BJ (cell line): ENCODE measurements at places on chromosomes 12 and 14.
A peak's percentile ranks its signal among the peaks of the same experiment; 100 is the strongest.

DNA sequence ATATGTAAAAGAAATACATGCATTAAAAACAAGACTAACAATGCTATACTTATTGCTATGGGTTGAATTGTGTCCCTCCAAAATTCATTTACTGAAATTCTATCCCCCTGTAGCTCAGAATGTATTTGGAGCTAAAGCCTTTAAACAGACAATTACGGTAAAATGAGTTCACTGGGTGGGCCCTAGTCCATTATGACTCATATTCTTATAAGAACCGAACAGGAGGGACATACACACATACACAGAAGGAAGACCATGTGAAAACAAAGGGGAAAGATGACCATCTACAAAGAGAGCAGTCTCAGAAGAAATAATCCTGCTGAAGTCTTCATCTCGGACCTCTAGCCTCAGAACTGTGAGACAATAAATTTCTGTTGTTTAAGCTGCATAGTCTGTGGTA, 77.1 kb upstream of the ANKS1B start:
- DNase-seq, result no peak

GRCh38 chr14:47541662-47542061, 133.7 kb downstream of the MDGA2 start:
- no peak for DNase-seq

DNA sequence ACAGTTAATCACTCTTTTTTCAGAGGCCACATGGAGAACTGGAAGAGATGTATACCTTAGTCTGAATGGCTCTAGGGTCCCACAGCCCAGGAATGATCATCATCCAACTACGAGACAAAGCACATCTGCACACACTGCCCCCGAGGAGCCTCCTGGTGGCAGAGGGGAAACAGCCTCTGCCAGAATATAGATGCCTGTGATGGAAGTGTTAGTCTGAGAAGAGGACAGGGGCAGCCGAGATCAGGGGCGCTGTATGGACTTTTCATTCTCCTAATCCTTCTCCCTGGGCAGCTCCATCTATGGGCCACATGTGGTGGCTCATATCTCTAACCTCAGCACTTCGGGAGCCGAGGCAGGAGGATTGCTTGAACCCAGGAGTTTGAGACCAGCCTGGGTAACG, 82.8 kb upstream of the CAPRIN2 start:
- no peak for DNase-seq

GRCh38 chr12:93664573-93665138, 12.5 kb upstream of the CRADD start:
- no peak for DNase-seq

DNA sequence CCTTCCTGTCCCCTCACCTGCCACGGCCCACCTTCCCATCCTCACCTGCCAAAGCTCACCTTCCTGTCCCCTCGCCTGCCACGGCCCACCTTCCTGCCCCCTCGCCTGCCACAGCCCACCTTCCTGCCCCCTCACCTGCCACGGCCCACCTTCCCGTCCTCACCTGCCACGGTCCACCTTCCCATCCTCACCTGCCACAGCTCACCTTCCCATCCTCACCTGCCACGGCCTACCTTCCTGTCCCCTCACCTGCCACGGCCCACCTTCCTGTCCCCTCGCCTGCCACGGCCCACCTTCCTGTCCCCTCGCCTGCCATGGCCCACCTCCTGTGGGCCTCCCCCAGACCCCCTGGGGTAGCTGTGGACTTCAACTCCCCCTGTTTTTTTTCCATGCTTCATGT, 48.8 kb upstream of the GPR68 start:
- no peak for DNase-seq

DNA sequence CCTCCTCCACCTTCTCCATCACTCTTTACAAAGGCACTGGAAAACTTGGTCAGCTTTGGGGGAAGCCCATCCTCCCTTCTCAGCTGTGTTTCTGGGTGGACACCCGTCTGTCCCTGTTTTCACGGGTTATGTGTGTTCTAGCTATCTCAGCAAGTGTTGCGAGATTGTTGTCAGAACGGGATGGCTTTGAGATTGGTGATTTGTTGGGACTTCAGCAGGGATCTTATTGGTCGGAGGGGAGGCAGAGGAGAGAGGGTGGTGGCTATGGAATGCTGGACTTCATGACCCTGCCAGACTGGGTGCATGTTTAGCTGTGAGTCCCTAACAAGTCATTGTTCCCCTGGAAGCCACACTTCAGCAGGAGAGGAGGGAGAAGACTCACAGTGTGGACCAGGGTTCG, 2.1 kb downstream of the USP5 start:
- DNase-seq, result no peak

GRCh38 chr12:53552361-53553327, 45.4 kb upstream of the NPFF start:
- DNase-seq, result no peak

DNA sequence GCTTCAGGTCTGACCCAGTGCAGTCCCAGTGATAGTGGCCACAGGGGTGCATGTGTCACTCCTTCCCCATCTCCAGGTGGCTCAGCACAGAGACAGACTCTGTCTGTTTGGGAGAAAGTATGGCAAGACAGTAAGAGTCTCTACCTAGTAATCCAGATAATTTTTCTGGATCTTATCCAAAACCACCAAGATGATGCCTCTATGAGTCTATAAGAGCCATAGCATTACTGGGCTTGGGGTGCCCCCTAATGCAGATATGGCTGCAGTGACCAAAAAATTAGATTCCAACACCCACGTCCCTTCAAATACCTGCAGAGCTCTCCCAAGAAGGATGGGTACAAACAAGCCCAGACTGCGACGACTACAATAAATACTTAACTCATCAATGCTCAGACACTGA, 123.8 kb downstream of the GRIP1 start:
- DNase-seq, result no peak

GRCh38 chr12:65879878-65880277, 55.6 kb downstream of the HMGA2 start:
- peak; percentile 89 for DNase-seq

- DNase-seq, result no peak
Observed at GRCh38 chr14:73780896-73781295, 66.7 kb upstream of the PNMA1 start.

- DNase-seq, result no peak
Observed at GRCh38 chr14:30034152-30034551, 106.5 kb upstream of the PRKD1 start.

DNA sequence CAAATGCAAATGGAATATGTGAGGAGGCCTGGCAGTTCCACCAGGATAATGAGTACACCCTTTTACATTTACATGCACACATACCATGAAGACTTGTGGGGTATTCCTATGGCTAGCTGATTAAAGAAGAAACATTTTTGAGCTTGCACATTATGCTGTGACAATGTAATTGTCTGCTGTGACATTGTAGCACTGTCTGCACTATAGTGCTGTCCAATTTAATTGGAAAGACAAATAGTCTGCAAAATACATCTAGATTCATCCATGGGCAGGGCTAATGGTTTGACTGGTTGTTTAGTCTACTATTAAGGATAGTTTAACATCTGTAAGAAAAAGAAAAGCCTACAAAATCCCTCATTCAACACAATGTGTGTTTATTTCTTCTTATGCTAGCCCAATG, 1005.6 kb upstream of the LRFN5 start:
- no peak for DNase-seq

DNA sequence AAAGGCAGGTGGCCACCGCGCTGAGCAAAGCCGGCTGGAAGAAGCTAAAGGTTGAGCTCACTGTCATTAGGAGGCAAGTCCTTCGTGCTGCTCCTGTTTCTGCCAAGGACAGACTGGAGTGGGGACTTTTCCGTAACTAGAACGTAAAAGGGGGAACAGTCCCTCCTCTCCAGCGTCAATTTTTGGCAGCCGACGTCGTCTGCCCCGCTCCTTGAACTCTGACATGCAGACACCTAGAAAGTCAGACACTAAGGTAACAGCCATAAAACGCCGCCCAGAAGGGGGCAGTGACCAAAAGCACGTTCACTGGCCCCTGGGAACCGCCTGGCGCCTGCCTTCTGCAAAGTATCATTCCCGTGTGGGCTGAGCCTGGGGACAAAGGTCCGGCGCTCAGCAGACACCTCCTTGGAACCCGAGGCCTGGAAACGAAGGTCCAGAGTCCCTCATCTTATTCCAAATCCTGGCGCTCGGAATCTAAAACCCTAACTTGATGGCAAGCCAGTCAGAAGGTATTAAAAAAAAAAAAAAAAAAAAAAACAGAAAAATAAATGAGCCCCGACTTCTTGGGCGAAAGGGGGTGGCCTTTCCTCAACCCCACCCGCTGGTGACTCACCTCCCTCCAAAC, 1.1 kb upstream of the LRP1 start:
- no peak for DNase-seq
